ENCODE measurements at places on chromosomes 3 and 15.

GRCh38 chr15:36961956-36962355 is 138.4 kb downstream of the MEIS2 start:
- DNase-seq, result no peak

- DNase-seq, result no peak
These were observed 8.5 kb downstream of the FBLN2 start for GRCh38 chr3:13557417-13557816.

DNA sequence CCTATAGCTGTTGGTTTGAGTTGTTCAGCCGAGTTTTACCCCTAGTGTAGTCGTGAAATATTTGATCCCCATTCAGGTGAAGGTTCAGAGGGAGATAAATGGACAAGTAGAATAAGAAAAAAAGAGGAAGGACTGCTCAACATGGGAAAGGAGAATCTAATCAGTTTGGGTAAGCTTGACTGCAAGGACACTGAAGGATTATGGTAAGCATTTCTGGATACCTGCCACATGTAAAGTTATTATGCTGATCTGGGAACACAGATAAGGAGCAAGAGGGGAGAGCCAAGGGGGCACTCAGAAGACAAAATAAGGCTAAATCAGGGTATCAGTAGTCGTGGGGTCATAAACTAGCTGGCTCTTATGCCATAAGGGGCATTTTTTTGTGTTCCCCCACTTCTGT is 49.9 kb downstream of the TFG start:
- DNase-seq, result no peak

DNA sequence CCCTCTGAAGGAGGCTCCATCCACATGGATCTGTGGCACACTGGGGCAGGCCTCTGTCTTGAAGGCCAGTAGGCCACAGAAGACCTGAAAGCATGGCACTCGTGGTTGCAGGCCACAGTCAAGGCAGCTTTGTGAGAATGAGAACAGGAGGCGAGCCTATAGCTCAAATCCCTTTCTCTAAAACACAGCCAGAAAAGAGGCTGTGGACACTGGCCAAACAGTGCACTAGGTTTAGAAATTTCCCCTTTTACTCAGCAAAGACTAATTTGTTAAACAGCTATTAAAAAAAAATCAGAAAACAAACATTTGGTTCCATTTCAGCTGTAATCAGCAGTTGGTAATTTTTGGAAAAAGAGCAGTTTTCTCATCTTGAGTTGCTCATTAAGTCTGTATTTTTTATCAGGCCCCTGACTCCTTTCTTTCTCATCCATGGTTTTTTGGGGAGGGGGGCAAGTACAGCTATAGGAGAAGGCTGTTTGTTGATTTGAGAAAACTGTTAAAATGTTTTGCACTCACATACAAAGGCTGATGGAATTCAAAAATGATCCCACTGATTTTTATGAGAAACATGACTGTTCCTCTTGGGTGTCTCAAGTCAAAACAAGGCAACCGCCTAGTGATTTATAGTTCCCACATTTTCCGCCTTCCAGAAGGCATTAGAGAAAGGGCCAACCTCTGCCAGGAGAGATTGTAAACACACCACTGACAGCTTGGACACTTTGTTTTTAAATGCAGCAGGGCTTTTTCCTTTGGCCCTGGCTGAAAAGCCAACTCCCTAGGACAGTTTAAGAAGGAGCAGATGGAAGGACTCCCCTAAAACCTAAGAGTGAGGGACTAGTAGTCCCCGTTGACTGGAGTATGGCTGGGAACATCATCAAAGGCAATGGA is 28.1 kb downstream of the PARP16 start:
- no peak for DNase-seq

GRCh38 chr15:87829332-87830050 is 427.0 kb downstream of the NTRK3 start:
- no peak for DNase-seq

DNA sequence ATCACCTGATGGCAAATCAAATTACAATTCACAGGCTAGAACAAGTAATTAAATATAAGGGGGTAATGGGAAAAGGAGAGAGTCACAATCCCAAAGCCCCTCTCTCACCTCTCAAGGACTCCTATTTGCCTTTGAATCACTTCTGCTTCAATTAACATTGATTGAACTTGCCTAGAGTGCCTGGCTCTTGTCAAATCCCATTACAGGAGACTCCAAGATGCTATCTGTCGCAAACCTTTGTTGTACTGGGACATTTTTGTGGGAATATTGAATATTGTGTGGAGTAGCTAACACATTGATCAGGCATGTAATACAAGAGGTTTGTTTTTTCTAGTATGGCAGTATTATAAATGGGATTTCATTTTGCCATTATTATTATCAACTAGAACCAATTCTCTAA is 412.8 kb upstream of the AZI2 start:
- DNase-seq, result no peak

- no peak for DNase-seq
These were observed 16.3 kb upstream of the TRAT1 start for GRCh38 chr3:108806316-108806715.

- no peak for DNase-seq
These were observed 21.1 kb downstream of the RBP2 start for GRCh38 chr3:139455206-139455605.

GRCh38 chr3:63240381-63240902 is 37.7 kb upstream of the SYNPR start:
- no peak for DNase-seq

DNA sequence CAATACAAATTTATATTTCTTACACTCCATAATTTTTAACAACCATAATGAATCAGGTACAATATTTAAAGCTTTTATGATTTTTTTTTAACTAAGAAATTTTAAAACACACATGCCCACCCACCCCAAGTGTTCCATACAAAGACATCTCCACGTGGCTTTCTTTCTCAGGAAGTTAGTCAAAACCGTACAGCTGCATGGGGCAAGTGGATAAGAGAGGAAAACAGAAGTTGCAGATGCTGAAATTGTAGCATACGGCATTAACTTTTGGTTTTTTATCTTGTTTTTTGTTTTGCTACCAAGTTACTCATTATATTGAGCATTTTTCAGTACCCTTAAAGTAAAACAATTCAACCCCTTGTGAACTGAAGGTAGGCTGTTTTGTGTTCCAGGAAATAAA is 14.8 kb downstream of the GNB4 start:
- no peak for DNase-seq

- DNase-seq, result no peak
These were observed 15.2 kb upstream of the PTPN9 start for GRCh38 chr15:75594276-75594675.

GRCh38 chr3:6120786-6121185 is 740.1 kb upstream of the GRM7 start:
- DNase-seq, result no peak

DNA sequence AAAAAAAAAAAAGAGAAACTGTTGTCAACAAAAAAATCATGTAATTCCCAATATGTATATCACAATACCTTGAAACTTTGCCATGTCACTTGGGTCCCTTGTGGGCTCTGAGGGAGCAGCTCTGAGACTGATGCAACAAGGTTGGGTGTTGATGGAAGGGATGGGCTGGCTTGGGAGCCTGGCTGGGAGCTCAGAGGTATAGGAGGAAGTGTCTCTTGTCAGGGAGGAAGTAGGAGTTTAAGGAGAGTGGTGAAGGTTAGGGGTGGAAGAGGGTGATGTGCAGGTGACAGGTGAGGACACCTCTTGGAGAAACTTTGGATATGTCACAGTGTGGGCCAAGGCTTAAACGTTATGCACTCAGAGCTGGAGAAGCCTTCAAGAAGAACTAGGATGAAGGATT is 2.0 kb upstream of the TM6SF1 start:
- no peak for DNase-seq

DNA sequence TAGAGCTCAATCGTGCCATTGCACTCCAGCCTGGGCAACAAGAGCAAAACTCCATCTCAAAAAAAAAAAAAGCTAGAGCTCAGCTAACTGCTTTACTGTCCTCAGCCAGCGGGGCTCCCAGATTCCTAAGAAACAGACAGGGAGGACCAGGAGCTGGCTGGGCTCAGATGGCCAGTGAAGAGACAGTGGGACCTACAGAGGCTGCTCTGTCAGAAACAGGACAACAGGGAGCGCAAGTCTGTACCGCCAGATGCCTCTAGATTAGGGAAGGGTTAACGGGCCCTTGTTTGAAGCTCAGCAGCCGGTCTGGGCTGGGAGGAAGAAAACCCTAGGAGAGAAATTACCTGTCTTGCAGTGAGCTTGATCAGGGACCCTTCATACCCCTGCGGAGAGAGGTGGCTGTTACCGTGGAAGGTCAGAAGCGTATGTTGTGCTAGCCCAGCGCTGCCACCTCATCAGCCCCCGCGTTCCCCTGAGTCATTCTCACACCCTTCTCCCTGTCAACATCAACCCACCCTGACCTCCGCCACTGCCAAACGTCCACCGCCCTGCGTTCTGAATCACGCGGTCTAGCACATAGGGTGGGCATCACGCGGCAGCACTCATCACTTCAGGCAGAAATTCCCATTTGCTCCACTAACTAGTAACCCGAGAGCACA is 25.3 kb downstream of the RBPMS2 start:
- no peak for DNase-seq

GRCh38 chr15:39139431-39140059 is 441.3 kb upstream of the THBS1 start:
- DNase-seq, result no peak

- no peak for DNase-seq
These were observed 352.6 kb downstream of the PDCD6IP start for GRCh38 chr3:34150992-34151391.

GRCh38 chr3:180910823-180911222 is 1.6 kb upstream of the FXR1 start:
- no peak for DNase-seq
